ENCODE measurements at places on chromosomes 3 and 15.

DNA sequence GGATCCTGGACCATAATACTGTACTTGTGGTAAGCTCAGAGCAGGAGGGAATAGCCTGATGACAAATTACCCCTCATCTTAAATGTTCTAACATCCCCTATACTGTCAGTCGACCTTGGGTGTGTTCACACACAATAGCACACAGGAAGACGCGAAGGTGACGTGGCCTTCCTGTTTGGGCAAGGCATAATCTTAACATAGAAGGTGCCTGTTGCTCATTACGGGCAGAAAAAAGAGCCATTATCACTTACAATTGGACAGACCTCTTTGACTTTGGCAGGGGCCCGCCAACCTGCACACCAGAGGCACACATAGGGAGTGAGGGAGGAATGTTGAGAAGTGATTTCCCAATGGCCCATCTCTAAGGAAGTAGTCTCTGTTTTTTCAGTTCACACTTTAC is 144.2 kb downstream of the ANO10 start:
- no peaks in the 10 kb centered on the region for H3K36me3 ChIP-seq
- no peaks in the 10 kb centered on the region for H3K27me3 ChIP-seq
- H3K4me3 ChIP-seq = no peak overlapping the region
- H3K27ac ChIP-seq = peak overlapping the region; percentile 65

DNA sequence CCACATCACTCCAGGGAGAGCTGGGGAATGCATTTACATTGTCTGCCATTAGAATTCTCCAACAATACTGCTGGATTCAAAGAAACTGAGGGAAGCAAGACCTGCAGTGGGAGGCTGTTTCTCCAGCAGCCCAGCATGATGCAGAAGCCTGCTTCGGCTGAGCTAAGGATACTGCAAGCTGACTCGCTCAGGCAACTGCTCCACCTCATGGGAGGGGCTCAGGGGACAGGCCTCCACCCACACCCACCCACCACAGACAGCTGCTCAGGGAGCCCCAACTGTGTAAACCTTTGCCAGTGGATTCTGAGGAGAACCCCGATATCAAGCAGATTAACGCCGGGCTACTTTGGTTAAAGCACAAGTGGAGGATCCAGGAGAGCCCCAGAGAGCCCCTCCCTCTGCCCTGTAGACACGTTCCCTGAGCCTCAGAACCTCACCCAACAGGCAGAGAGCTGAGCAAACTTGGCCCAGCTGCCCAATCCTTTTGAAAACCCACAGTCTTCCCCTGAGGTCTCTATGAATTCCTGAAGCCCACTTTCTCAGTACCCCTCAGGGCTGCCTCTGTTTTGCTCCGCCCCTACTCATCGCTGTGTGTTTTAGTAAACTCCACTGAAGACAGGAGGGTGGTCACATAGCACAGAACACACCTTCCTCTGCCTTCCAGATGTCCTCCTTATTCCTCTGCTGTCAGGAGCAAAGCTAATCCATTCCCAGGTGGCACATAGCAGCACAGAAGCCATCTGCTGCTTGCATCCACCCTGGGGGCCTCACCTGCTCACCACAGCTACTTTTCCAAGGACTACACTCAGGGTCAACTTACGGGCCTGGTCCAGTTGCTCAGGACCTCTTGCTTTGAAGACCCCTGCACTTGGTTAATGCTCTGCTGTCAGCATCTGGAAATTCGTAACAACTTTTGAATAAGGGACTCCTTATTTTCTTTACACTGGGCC is 269.0 kb downstream of the ABHD5 start:
- no peak overlapping the region for H3K4me3 ChIP-seq
- no peak for DNase-seq
- H3K27me3 ChIP-seq = no peaks in the 10 kb centered on the region
- no peak overlapping the region for H3K27ac ChIP-seq
- H3K36me3 ChIP-seq = no peaks in the 10 kb centered on the region

DNA sequence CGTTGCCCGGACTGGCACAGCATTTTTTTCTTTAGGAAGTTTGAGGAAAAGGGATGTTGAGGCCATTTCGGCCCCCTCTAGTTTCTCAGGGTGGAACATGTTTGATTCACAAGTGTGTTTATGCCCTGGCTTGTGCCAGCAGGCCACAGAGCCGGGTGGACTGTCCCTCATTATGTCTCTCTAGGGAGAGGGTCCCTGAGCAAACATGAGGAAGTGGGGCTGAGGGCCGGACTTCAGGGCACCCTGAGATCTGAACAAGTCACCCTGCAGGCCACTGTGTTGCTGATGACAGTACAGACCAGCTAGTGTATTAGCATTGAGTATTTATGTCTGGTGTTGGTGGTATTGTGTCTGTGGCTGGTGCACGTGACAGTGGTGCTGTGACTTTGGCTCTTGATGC is 34.9 kb downstream of the RNU5B-1 start:
- H3K4me1 ChIP-seq = no peaks in the 10 kb centered on the region
- no peaks in the 10 kb centered on the region for H3K36me3 ChIP-seq
- no peak overlapping the region for H3K4me3 ChIP-seq
- DNase-seq = no peak
- no peaks in the 10 kb centered on the region for H3K27me3 ChIP-seq

GRCh38 chr15:89379251-89379695 is 44.6 kb upstream of the POLG start:
- H3K27ac ChIP-seq = no peak overlapping the region
- H3K27me3 ChIP-seq = peaks cover 74% of the 10 kb centered on the region
- H3K36me3 ChIP-seq = no peaks in the 10 kb centered on the region
- peaks cover 9% of the 10 kb centered on the region for H3K4me1 ChIP-seq
- peak overlapping the region; percentile 40 for H3K4me3 ChIP-seq

- no peaks in the 10 kb centered on the region for H3K36me3 ChIP-seq
- no peaks in the 10 kb centered on the region for H3K4me1 ChIP-seq
- no peaks in the 10 kb centered on the region for H3K27me3 ChIP-seq
- H3K27ac ChIP-seq = no peak overlapping the region
Measured at GRCh38 chr3:2172561-2173171, 74.0 kb downstream of the CNTN4 start.

DNA sequence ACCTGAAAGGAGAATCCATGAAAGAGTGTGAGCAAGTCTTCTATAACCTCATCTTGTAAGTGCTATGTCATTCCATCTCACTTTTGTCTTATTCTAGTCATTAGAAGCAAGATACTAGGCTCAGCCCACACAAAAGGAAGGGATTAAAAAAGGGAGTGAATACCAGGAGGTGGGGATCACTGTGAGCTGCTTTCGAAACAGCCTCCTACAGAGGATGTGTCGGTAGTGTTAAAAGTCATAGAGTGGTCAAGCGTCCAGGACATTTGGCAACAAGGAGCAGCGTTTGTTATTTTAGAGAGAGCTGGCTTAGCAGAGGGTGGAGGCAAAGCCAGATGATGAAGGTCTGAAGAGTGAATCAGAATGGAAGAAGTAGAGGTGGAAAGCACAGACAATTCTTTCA is 11.7 kb upstream of the ZNF148 start:
- H3K36me3 ChIP-seq = no peaks in the 10 kb centered on the region
- H3K4me1 ChIP-seq = no peaks in the 10 kb centered on the region
- H3K4me3 ChIP-seq = no peak overlapping the region

- H3K27ac ChIP-seq = no peak overlapping the region
- no peaks in the 10 kb centered on the region for H3K36me3 ChIP-seq
- H3K4me1 ChIP-seq = peaks cover 10% of the 10 kb centered on the region
- DNase-seq = no peak
Measured at GRCh38 chr3:58215317-58216025, 4.7 kb upstream of the DNASE1L3 start.

DNA sequence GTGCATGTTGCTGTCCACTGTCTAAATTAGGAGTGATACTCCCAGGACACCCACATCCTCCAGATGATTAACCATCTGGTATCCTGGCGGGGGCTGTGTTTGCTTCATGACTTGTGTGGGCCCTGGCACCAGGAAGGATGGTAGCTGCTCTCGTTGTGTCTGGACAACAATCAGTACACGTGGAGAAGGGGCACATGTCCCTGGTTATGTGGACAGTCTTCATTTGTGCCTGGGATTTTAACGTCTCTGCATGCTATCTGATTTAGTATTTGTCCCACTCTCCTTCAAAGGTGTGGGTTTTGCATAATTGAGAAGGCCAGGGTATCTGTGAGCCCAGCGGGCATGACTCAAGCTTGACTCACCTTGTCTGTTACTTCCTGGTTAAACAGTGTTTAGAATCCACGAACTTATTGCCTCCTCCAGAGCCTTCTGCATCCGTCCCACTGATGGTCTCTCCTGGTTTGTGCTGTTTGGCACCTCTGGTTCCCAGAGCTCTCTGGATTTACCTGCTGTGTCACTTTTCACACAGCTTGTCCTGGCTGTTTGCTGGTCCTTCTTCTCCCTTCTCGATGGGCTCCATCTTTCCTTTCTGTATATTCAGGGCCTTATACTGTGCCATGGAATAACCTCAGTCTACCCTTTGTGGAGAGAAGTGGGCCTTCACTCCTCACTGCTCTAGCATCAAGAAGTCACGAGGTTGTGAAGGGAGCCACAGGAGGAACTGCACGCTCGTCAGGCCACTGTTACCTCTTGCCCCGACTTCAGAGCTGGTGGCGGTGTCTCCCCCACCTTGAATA is 32.5 kb downstream of the ARNT2 start:
- H3K27me3 ChIP-seq = no peaks in the 10 kb centered on the region
- no peak overlapping the region for H3K27ac ChIP-seq
- no peak overlapping the region for H3K4me3 ChIP-seq

DNA sequence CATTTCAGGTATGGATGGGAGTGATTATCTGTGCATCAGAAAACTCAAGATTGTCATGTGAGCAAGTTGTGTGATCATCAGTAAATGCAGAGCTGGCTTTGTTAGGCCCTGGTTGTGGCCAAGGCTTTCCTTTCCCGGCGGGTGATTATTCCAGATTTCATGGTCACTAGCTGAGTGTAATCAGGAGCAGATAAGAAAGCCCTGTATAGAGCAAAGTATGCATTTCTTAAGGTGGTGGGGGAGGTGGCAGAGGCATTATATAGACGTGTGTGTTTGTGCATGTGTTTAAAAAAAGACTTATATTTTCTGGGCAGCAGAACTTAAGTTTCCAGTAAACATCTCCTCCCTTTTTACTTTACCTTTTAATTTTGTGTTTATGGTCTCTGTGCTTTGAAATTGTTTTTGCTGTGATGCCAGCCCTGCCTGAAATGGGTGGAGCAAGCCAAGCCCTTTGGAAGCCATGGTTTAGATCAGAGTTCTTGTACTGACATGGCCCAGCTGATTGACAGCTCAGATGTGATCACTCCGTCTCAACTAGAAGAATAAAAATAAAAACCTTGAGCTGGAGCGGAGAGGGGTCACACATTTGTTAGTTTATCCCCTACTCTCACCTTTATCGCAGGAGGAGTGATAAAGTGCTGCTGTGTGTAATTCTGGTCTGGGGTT is 22.2 kb downstream of the SMAD3 start:
- H3K4me1 ChIP-seq = peaks cover 94% of the 10 kb centered on the region
- no peaks in the 10 kb centered on the region for H3K27me3 ChIP-seq
- peak overlapping the region; percentile 97 for H3K27ac ChIP-seq
- no peak for DNase-seq
- no peaks in the 10 kb centered on the region for H3K36me3 ChIP-seq

- no peaks in the 10 kb centered on the region for H3K4me1 ChIP-seq
- H3K27ac ChIP-seq = no peak overlapping the region
- DNase-seq = no peak
- no peaks in the 10 kb centered on the region for H3K36me3 ChIP-seq
- no peak overlapping the region for H3K4me3 ChIP-seq
Measured at GRCh38 chr15:51401051-51401780, 59.8 kb downstream of the GLDN start.

- no peaks in the 10 kb centered on the region for H3K4me1 ChIP-seq
- no peaks in the 10 kb centered on the region for H3K36me3 ChIP-seq
- no peak for DNase-seq
- H3K4me3 ChIP-seq = no peak overlapping the region
Measured at GRCh38 chr15:51086409-51086808, 8.3 kb downstream of the TNFAIP8L3 start.

- H3K27me3 ChIP-seq = no peaks in the 10 kb centered on the region
- no peak overlapping the region for H3K4me3 ChIP-seq
- H3K36me3 ChIP-seq = no peaks in the 10 kb centered on the region
- no peak overlapping the region for H3K27ac ChIP-seq
- no peak for DNase-seq
Measured at GRCh38 chr3:112399064-112399463, 66.1 kb downstream of the CD200 start.

DNA sequence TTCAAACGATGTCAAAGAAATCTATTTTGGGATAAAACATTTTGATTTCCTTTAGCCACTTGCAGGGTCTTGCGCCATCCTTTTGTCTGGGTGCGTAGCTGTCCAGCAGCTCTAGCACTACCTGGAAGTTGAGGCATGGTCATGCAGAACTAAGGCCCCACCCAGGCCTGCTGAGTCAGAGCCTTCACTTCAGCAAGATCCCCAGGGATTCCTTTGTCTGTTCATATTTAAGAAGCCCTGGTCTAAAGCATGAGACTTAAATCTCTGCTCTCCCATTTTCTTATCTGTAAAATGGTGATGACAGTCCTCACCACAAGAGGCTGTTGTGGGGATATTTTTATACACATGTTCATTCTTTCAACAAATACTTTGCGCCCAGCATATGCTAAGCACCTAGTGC is 99.0 kb upstream of the CTDSPL start:
- H3K4me1 ChIP-seq = peaks cover 20% of the 10 kb centered on the region
- no peak for DNase-seq
- H3K36me3 ChIP-seq = no peaks in the 10 kb centered on the region
- no peak overlapping the region for H3K4me3 ChIP-seq

DNA sequence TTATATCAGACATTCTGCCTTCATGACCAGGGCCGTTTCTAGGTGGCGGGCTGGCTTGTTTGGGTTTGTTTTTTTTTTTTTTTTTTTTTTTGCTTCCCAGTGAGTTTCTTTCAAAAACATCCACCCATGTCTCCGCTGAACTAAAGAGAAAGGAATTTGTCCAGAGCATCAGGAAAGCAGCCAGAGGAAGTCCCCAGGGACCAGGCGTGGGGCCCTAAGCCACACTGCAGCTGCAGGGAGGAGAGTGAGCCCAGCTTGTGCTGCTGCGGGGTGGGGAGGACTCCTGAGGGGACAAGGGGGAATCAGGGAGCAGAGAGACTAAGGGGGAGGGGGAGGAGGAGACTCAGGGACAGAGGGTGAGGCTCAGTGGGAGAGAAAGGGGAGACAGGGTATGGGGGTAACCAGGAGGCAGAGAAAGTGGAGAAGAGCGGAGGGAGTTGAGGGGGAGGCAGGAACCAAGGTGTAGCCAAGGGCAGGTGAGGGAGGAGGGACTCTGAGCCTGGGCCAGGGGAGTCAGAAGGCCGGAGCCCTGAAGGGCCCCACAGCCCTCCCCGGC is 49.5 kb downstream of the CYP11A1 start:
- H3K27me3 ChIP-seq = no peaks in the 10 kb centered on the region
- no peak overlapping the region for H3K4me3 ChIP-seq
- H3K27ac ChIP-seq = peak overlapping the region; percentile 76
- no peaks in the 10 kb centered on the region for H3K36me3 ChIP-seq
- peak; percentile 35 for DNase-seq

- no peaks in the 10 kb centered on the region for H3K36me3 ChIP-seq
- H3K27ac ChIP-seq = no peak overlapping the region
- H3K4me3 ChIP-seq = no peak overlapping the region
Measured at GRCh38 chr3:177615015-177615414, 417.7 kb upstream of the TBL1XR1 start.

GRCh38 chr3:62774221-62774620 is 101.0 kb downstream of the CADPS start:
- no peaks in the 10 kb centered on the region for H3K27me3 ChIP-seq
- H3K27ac ChIP-seq = no peak overlapping the region
- H3K4me3 ChIP-seq = no peak overlapping the region
- H3K4me1 ChIP-seq = no peaks in the 10 kb centered on the region
- H3K36me3 ChIP-seq = no peaks in the 10 kb centered on the region

All from gastrocnemius medialis (tissue), 4 donors.